ENCODE measurements at places on chromosomes 1 and 21. TPM values are rescaled to one million over a fixed set of nuclear protein-coding genes. Genes with fewer than 3 reads are reported as not detected.

The HES4 gene
- 24.7 TPM for total RNA-seq

The AGBL4 gene
- total RNA-seq, result 9.7 TPM

The EPHB2 gene
- 57.6 TPM for total RNA-seq

The OR2W3 gene
- total RNA-seq, result 6.3 TPM

The CD1C gene
- total RNA-seq, result not detected

The CCDC190 gene
- 0.94 TPM for total RNA-seq

The TSEN15 gene
- total RNA-seq, result 33.5 TPM

The MMP23B gene
- 0.63 TPM for total RNA-seq

The EXO1 gene
- 5.0 TPM for total RNA-seq

The ARHGEF2 gene
- total RNA-seq, result 185 TPM

The CCDC185 gene
- total RNA-seq, result not detected

The OR10J1 gene
- total RNA-seq, result not detected

The C1orf94 gene
- total RNA-seq, result 1.3 TPM

The ABCG1 gene
- 27.5 TPM for total RNA-seq

The FAM167B gene
- not detected for total RNA-seq

The SNIP1 gene
- total RNA-seq, result 23.5 TPM

The HORMAD1 gene
- total RNA-seq, result 0.63 TPM

The SPRR1B gene
- not detected for total RNA-seq

The ELF3 gene
- 0.31 TPM for total RNA-seq

The CYP4B1 gene
- total RNA-seq, result not detected

The AKR7A3 gene
- total RNA-seq, result 2.5 TPM

The PLA2G5 gene
- total RNA-seq, result not detected

The LEPROT gene
- 46.0 TPM for total RNA-seq

The HSD11B1 gene
- total RNA-seq, result not detected

The PRKCZ gene
- total RNA-seq, result 54.8 TPM

The GJA8 gene
- total RNA-seq, result not detected
